AG04449 (cell line): ENCODE measurements at places on chromosomes 3 and 15.

DNA sequence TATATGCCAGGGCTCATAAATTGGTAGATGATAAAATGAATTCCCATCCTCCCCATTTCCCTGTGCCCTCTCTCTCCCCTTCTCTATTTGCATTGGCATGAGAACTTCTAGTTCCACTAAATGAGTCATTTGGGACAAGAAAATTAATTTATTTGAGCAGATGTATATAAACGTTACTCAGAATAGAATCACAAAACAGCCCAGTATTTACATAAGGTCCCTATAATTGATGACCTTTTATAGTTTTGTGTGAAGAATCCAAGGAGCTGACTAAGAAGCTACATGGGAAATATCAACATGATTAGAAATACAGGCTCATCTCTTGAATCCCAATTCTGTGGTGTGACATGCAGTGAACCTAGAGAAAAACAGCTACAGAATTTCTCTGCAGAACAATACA lies 617.7 kb upstream of the NR2F2 start:
- DNase-seq: no peak

DNA sequence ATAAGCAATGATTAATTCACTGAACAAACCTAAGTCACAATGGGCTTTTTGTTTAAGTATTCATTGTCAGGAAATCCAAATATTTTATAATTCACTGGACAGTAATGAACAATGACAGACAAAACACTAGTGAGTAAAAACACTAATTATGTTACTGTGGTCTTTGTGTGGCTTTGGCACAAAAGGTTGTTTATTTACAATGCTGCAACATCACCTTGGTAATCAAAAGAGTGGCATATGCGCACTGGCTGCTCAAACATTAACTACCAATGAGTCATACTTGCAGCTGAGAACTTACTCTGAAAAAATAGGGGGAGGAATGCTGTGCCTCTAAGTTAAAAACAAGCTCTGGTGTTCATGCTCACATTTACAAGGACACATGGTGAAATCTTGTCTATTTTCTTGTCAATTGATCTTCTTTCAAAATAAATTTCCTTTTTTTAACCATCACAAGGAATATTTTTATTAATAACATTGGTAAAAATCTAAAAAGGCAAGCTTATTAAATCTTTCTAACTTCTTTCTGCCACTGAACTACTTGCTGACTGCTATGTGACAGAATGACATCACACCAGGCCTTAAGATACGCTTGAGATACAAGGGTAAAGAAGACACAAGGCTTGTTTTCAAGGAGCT lies 85.2 kb upstream of the PPIB start:
- DNase-seq: peak; percentile 70

DNA sequence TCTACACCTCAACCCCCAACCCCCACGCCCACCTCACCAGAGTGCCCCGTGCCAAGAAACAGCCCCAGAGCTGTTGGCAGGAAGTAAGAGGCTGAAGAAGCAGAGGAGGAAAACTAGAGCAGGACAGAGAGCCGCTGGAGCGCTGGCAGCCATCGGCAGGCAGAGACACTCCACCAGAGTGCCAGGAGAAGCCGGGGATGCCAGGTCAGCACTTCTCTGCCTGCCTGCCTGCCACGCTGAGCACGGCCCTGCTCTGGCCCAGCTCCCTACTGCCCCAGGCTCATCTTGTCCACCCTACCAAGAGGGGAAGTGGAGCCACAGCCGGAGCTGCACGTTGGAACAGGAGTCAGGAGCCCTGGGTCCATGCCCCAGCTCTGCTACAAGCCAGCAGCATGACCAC lies 29.7 kb downstream of the CACNA2D2 start:
- no peak for DNase-seq

- no peak for DNase-seq
Measured at GRCh38 chr15:20645956-20646355, 104.4 kb upstream of the GOLGA6L6 start.

DNA sequence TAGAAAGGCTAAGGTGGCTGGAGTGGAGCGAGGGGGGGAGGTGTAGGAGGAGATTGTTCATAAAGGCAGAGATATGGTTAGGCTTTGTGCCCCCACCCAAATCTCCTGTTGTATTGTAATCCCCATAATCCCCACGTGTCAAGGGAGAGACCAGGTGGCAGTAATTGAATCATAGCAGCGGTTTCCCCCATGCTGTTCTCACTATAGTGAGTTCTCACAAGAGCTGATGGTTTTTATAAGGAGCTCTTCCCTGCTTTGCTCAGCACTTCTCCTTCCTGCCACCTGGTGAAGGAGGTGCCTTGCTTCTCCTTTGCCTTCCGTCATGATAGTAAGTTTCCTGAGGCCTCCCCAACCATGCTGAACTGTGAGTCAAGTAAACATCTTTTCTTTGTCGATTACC lies 64.7 kb upstream of the CFAP161 start:
- no peak for DNase-seq

DNA sequence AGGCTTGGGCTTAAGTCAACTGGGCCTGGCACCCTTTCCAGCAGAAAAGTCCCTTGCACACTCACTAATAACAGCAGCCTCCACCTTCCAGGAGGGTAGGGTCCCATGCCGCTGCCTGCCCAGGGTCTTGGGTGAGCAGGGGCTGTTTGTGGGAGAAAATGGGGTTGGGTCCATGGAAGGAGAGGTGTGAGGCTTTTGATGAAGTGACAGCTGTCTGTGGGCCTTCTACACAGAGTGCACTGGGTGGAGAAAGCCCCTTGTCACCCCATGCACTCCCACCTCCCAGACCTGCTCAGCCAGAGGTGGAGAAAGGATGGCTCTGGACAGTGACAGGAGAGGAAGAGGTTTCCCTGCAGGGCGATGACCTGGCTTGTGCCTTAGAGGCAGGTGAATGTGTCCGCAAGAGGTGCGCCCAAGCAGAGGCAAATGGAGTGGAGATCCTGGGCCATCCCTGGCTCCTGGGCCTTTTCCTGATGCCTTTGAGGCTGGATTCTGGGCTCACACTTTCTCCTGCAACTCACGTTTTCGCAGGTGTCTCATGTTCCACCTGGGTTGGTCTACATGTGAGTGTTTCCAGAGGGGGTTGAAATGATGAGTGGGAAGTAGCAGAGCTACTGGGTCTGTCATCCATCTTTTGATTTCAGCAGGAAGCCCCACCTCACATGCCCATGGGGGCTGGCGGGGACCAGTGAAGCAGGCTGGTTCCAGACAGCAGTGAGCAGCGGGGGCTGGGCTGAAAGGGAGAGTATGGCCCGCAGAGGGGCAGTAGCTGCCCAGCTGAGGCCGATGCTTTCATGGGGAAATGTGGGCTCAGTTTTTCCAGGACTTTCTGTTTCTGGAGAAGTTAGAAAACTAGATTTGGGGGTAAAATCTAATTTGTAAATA lies 85.2 kb upstream of the PRR23E start:
- no peak for DNase-seq

GRCh38 chr3:177483182-177483967 lies 286.1 kb upstream of the TBL1XR1 start:
- DNase-seq: no peak

DNA sequence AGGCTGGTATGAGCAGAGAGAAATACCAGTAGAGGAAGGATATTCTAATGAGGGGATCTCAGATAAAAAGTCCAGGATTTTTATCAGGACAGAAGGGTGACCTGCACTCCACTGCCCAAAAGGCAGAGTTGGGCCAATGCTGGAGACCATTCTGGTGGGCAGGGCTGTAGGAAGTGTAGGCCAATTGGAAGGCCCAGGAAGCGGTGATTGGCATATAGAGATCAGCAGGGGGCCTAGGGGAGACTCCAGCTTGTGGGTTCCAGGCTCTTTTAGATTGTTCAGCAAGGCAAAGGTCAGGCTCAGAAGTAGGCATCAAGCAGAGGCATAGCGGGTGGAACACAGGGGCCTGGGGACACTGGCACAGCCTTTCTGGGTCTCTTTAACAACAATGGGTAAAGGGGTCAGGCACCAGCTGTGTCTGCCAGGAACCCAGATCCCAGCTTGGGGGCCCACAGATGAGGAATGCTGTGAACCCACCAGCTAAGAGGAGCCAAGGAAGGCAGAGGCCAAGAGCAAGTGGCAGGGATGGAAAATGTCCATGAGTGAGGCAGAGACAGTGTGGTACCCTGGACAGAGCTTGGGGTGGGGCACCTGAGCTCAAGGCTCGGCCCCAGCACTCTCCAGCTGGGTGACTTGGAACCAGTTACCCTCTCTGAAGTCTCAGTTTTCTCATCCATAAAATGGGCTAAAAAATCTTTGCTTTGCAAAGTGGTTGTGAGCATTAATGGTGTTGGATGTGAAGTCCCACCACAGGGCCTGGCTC lies 27.0 kb upstream of the RASGRF1 start:
- DNase-seq: no peak

DNA sequence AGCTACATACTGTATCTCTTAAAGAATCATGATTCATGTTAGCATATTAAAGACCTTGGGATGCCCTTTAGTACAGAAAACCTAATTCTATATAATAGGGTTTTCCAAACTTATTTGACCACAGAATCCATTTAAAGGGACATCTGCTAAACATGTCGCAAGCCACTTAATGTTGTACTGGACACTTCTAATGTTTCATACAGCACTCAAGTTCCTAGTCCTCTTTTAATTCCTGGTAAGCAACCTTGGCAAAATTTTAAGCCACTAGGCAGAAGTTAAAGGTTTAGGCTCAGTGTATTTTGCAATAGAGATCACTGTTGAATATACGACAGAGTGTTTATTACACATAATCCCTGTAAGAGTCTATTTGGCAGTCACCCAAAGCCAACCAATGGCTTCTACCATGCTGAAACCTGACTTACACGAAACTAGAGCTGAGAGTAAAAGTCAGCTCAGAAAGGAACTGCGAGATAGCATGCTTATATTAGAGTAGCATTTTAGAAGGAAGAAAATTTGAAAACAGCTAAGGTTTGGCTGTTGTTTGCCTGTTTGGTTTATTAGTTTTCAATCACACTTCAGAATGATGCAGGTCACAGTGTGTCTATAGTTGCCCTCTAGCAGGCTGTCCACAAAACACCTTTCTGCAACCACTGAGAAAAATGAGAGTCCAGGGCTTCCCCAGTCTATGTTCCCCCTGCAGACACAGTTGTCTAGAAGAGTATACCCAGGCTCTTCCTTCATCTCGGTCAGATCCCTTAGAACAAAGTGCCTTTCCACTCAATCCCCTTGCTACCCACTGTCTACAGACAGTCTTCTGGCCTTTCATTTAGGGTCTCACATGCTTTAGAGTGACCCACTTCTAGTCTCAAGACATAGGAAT lies 104.4 kb downstream of the FMN1 start:
- DNase-seq: no peak

DNA sequence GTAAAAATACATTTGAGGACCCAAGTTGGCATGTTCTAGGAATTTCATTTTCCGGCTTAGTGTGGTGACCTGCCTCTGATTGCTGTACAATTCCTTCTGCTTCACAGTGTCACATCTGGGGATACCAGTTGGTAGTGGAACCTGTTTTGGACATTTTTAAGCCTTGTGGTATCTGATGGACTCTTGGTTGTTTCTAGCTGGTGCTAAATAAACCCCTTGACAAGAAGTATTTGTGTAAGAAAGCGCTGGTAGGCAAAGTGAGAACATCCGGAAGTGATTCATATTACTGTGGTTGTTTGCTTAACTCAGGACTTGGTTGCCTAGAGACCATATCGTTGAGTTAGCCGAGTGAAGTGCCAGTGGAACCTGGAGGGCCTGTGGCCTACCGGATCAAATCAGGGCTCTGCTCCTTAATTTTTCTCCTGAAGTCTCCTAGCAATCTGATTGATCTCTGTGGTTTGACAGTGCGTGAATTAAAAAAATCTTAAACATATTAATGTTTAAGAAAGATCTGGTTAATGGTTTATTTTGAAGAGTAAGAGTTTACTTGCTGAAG lies 12.8 kb downstream of the IQGAP1 start:
- peak; percentile 88 for DNase-seq

GRCh38 chr3:48739617-48739954 lies 22.6 kb upstream of the IP6K2 start:
- no peak for DNase-seq

- peak; percentile 19 for DNase-seq
Measured at GRCh38 chr3:25856902-25857518, 67.1 kb downstream of the OXSM start.

GRCh38 chr3:22089284-22089683 lies 338.3 kb upstream of the ZNF385D start:
- no peak for DNase-seq

DNA sequence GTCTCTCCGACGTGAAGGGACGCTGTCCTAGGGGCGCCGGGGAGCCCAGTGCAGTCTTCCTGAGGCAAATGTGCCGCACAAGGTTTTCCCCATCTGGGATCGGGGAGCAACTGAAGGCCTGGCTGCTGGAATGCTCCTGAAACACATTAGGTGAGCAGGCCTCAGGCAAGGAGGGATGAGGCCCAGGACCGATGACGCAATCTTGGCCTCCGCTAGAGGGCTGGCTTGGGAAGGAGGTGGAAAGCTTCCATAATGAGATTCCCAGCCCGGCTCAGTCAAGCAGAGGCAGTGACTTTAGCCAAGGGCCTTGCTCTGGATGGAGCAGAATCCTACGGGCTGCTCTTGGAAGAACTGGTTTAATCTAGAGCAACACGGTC lies 50.8 kb downstream of the CPN2 start:
- no peak for DNase-seq

- no peak for DNase-seq
Measured at GRCh38 chr3:39140341-39140971, 12.9 kb downstream of the CSRNP1 start.

DNA sequence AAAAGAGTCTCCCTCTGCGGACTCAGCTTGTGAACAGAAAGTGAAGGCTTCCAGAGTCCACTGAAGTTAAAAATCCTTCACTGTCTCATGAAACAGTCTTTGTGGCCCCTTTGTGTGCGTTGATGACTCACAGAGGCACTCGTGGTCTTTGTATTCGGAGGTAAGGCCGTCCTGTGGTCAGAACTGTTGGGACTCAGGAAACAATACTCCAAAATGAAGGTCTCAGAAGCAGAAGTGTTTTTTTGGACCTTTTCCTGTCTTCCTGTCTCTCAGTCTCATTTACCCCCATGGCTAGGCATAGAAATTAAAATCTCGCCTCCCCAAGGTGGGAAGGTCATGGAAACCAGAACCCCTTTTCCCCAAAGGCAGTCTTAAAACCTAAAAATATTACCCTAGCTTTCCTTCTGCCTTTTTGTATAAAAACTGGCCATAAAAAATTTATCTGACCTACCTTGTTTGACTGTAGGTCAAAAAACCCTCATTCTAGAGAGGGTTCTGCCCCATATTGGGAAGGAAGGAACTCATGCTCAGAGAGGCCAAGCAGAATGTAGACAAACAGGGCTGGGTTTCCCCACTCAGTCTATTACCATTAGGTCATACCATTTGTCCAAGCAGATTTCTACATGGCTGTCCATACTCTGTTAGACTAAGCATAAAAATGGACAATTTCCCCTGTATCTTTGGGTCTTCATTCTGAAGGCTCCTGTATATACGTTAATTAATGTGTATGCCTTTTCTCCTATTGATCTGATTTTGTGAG lies 19.1 kb upstream of the EPB42 start:
- DNase-seq: no peak

- no peak for DNase-seq
Measured at GRCh38 chr3:137770835-137771399, 6.8 kb downstream of the SOX14 start.

DNA sequence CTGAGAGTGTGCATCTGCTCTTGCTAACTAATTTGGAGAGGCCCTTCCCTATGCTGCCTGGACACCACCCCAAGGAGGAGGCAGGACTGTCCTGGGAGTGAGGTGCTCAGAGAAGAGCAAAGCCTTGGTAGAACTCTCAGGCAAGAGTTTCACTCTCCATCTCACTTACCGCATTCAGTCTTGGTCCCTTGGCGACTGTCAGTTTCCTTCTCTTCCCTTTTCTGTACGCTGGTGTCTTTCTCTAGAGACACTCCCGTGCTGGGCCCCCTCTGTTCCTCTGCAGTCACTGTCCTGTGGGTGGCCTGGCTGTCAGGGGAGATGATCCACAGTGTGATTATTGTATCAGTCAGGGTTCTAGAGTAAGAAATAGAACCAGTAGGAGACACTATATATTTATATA lies 44.0 kb downstream of the IDH2 start:
- DNase-seq: no peak
